ENCODE measurements at places on chromosomes 6 and 20. TPM values are rescaled to one million over a fixed set of nuclear protein-coding genes. Genes with fewer than 3 reads are reported as not detected.

VSTM2L gene
- total RNA-seq: 50.7 TPM

NRSN1 gene
- total RNA-seq: 31.6 TPM

TMEM242 gene
- 16.9 TPM for total RNA-seq

MPIG6B gene
- total RNA-seq: not detected

HRH3 gene
- 0.31 TPM for total RNA-seq

CRYBG1 gene
- 0.31 TPM for total RNA-seq

LIME1 gene
- total RNA-seq: 13.5 TPM

LAMA4 gene
- total RNA-seq: 26.0 TPM

MYBL2 gene
- 2.2 TPM for total RNA-seq

EYA2 gene
- 0.94 TPM for total RNA-seq

HLA-DQB2 gene
- not detected for total RNA-seq

LY86 gene
- total RNA-seq: 1.3 TPM

UQCC2 gene
- total RNA-seq: 24.1 TPM

TOP1 gene
- total RNA-seq: 32.9 TPM

SIRPD gene
- total RNA-seq: not detected

TFAP2D gene
- not detected for total RNA-seq

SYNDIG1 gene
- total RNA-seq: 67.0 TPM

OR2H2 gene
- total RNA-seq: not detected

HLA-DOA gene
- total RNA-seq: 0.31 TPM

SLC44A4 gene
- total RNA-seq: not detected

UFL1 gene
- total RNA-seq: 18.8 TPM

C6orf163 gene
- total RNA-seq: 23.5 TPM

HIVEP2 gene
- total RNA-seq: 166 TPM

ERGIC3 gene
- 186 TPM for total RNA-seq

TRIM15 gene
- total RNA-seq: not detected

C6orf52 gene
- total RNA-seq: not detected

FERMT1 gene
- total RNA-seq: 2.8 TPM

CTAGE9 gene
- total RNA-seq: not detected

BLCAP gene
- total RNA-seq: 98.6 TPM

ADAM33 gene
- total RNA-seq: 3.8 TPM

RIPPLY2 gene
- total RNA-seq: 11.3 TPM

FAM162B gene
- 1.3 TPM for total RNA-seq

BPIFB4 gene
- not detected for total RNA-seq

FRS3 gene
- 9.4 TPM for total RNA-seq

DLL1 gene
- total RNA-seq: 18.2 TPM

RGS17 gene
- total RNA-seq: 82.6 TPM

NMBR gene
- total RNA-seq: 6.6 TPM

FAM83D gene
- total RNA-seq: 4.1 TPM

PLCB1 gene
- total RNA-seq: 115 TPM

PTPRK gene
- 377 TPM for total RNA-seq

MUC21 gene
- total RNA-seq: not detected

IYD gene
- total RNA-seq: not detected

BMP2 gene
- 2.5 TPM for total RNA-seq
